PC-9 (cell line): ENCODE measurements at places on chromosomes 11 and 22. TPM values are rescaled to one million over a fixed set of nuclear protein-coding genes. Genes with fewer than 3 reads are reported as not detected.

- no peak overlapping the region for H3K27ac ChIP-seq
- H3K4me1 ChIP-seq, result no peaks in the 10 kb centered on the region
- no peak overlapping the region for H3K4me3 ChIP-seq
- no peaks in the 10 kb centered on the region for H3K36me3 ChIP-seq
Measured at GRCh38 chr22:35150183-35151107, 84.5 kb downstream of the ISX start.

DNA sequence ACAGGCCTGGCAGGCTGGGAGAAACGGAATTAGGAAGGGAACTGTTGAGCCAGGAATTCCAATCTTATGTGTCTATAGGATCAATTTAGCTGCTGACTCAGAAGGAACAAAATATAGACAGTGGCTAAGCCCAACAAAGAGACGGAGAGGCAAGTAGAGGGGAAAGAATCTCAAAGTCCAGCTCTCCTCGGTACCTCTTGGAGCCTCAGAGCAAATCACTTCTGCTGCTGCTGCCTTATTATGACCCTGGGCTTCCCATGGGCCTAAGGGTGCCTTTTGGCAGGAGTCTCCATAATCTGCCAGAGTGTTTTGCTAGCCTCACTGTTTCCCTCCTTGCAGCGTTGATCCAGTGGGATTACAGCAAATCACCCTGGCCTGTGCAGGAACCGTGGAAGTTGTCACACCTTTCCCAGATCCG is 31.7 kb downstream of the PAX6 start:
- no peaks in the 10 kb centered on the region for H3K4me1 ChIP-seq
- no peak for DNase-seq
- no peaks in the 10 kb centered on the region for H3K27me3 ChIP-seq
- no peaks in the 10 kb centered on the region for H3K36me3 ChIP-seq
- H3K4me3 ChIP-seq, result no peak overlapping the region
- H3K27ac ChIP-seq, result no peak overlapping the region

DNA sequence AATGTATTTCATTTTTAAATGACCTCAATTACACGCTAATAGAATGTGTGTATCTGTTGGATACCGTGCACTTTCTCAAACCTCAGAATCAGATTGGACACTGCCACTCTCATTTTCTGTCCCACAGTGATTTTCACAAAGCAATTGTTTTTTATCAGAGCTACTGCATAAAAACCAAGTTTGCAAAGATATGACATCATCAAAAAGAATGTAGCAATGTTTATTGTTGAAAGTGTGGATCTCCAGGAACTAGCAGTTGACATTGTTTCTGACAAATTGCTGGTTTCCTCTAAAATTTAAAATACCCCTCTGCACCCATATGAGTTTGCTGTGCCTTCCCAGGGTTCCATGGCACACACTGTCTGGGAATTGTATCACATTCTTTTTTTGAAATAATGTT is 362.7 kb upstream of the DDI1 start:
- H3K4me1 ChIP-seq, result no peaks in the 10 kb centered on the region
- DNase-seq, result no peak
- no peak overlapping the region for H3K4me3 ChIP-seq
- no peak overlapping the region for H3K27ac ChIP-seq
- H3K27me3 ChIP-seq, result no peaks in the 10 kb centered on the region
- no peaks in the 10 kb centered on the region for H3K36me3 ChIP-seq

The TRIM49 gene
- not detected in 2 replicates for total RNA-seq

The SLC22A12 gene
- total RNA-seq, result not detected in 2 replicates

The FAM83F gene
- 8.1 and 9.1 TPM in 2 replicates for total RNA-seq

The HSD17B12 gene
- total RNA-seq, result 83.3 and 112 TPM in 2 replicates

The OR51I1 gene
- not detected in 2 replicates for total RNA-seq

The RBFOX2 gene
- total RNA-seq, result 81.7 and 109 TPM in 2 replicates
